NCI-H2107 (cell line): ENCODE measurements at places on chromosomes 4 and X.

- no peak for DNase-seq
Observed at GRCh38 chr4:71293705-71294104, 45.1 kb upstream of the SLC4A4 start.

DNA sequence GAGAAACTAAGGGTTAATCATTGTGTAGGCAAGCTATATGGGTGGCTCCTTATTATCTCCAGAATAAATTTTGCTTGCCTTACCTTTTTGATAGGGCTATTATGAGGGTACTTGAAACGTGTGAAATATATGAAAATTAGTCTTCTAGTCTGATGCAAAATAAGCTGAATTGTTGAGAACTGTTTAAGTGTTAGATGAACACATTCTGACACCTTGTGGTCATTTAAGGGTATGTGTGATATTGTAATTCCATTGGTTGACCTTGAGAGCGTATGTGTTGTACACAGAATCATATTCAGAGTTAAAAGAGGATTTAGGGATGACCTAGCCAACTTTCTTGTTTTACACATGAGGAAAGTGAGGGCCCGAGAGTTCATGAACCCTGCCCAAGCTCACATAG lies 44.6 kb upstream of the LINC00632 start:
- DNase-seq, result no peak

DNA sequence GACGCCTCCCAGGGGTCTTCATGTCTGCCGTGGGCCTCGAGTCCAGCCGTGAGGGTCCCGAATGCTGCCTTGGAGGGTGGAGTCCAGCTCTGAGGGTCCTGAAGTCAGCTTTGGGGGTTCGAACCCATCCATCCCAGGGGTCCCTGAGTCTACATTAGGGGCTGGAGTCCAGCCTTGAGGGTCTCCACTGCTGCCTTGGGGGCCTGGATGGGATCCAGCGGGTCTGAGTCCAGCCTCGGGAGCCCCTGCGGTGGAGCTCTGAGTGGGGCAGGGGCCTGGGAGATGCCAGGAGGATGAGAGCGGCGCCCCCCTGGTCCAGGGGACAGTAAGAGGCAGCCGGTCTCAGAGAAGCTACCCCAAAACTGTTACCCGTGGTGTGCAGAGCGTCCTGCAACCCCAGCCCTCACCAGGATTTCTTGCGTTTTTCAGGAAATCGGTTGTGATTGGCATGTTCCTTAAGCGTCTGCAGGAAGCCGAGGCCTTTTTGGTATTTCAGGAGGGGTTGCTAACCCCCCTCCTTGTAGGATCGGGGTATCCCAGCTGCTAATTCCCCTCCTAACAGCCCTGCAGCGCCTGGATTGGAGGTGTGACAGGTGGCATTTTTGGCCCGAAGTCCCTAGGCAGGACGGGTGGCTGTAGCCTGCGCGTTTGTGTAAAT lies 1.7 kb upstream of the GTPBP6 start:
- DNase-seq, result no peak

GRCh38 chr4:177640864-177641263 lies 198.6 kb upstream of the AGA start:
- no peak for DNase-seq

DNA sequence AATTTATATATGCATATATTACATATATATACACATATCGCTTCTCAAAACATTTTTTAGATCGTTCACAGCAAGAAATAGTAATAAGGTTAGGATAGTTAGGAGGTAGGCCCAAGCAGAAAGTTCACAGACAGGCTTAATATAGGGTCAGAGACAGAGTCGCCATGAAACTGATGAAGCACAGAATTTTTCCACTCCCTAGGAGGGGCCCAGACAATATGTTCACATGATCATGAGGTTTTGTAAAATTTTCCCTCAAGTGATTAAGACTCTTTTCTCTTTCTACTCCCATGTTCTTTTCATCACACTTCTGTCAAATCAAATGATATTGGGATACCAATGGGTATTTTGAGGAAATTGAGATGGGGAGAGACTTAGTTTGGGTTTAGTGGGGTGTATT lies 5.2 kb upstream of the ENAM start:
- no peak for DNase-seq

DNA sequence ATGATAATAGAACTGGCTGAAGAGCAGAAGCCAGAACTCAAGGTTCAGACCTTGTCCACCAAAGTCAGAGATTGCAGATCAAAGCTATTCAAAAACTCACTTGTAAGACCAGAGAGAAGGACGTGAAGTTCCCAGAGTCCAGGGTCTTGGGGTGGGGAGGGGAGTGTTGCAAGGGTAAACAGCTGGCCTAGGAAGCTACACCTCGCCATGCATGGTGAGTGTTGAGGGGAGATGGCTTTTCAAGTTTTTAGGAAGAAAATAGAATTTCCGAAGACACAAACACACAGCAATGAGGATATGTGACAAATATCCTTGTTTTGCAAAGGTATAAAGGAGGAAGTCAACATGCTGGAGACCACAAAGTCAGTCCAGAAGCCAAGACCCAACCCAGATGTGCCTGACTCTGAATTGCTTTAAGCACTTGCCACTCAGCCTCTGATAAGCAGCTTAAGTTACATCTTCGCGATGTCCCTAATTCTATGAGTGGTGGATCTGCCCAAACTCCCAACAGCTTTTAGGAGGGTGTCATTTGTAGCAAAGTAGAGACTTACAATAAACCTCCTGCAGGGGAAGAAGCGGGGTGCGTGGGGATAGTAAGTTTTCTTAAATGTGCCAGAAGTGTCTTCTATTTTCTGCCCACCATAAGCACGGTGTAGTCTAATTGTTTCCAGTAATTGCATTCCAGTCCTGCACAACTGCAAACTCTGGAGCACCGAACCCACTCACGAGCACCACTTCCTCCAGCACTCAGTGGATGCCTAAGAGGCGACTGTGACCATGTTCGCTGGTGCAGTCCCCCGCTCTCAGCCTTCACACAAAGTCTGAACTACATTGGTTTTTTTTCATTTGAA lies 26.5 kb downstream of the HAND2 start:
- no peak for DNase-seq

DNA sequence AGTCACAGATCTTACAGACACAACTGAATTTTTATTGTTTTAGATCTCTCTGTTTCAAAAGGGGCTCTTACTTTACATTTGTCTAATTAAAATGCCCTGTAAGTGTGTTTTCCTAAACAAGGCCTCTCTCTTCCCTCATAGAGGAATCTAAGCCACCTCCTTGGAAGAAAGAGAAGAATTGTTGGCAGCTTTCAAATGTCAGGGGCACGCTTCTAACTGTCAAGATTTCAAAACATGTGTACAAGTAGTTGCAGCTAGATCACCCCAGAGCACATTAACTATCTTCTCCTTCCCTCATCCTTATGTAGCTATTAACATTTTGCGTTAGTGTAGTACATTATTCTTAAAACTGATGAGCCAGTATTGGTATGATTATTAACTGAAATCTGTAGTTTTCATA lies 266.5 kb upstream of the BOD1L1 start:
- DNase-seq, result no peak

GRCh38 chrX:46831765-46832327 lies 5.0 kb upstream of the RP2 start:
- DNase-seq, result no peak

DNA sequence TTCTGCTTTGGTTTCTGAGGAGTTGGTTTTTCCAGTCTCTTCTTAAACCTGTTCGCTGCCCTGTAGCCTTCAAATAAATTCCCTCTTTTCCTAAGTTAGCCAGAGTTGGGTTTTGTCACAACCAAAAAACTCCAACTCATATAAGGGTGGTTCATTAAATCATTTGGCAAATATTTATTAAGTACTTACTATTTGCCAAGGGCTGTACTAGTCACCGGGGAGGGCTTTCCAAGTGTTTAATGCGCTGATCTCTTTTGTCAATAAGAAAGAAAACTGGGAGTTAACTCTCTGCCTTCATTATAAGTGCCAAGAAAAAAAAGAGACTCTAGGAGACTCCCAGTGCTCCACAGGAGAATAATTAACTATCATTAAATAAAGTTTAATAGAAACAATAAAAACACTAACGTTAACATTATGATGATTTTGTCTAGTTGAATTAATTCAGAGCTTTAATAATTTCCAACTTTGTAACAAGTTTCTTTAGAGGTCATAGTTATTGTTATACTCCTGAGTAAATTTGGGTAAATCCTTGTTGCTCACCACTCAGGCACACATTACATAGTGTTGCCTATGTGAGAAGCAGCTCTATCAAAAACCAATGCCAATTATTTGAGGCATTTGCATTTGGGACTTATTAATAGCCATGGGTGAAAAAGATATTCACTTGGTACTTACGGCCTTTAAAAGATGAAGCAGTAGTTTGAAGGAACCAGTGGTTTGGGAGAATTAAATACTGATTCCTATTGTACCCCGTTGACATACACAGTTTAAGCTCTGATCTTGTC lies 122.5 kb upstream of the TEX13D start:
- no peak for DNase-seq

- no peak for DNase-seq
Observed at GRCh38 chr4:89175611-89176010, 64.3 kb downstream of the TIGD2 start.

GRCh38 chr4:164192844-164193243 lies 561.1 kb upstream of the SMIM31 start:
- DNase-seq, result no peak

DNA sequence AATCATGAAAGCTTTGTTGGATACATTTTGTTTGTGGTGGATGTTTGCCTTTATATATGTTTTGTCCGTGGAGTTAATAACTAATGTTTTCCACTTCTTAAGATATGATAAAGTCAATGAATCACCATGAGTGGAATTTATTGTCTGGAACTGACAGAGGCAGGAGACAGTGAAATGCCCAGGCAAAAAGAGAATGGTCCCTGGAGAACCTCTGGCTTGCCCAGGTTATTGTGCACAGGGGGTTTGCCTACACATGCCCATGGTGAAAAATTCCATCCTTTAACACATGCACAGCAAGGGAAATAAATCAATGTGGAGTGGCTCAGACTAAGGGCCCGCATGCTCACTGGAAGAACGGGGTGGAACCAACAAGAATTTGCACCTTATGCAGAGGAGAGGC lies 964.3 kb upstream of the GRIA3 start:
- DNase-seq, result no peak

- no peak for DNase-seq
Observed at GRCh38 chr4:139458999-139459398, 5.1 kb downstream of the RAB33B start.

GRCh38 chrX:12583543-12583942 lies 207.7 kb upstream of the PRPS2 start:
- no peak for DNase-seq

DNA sequence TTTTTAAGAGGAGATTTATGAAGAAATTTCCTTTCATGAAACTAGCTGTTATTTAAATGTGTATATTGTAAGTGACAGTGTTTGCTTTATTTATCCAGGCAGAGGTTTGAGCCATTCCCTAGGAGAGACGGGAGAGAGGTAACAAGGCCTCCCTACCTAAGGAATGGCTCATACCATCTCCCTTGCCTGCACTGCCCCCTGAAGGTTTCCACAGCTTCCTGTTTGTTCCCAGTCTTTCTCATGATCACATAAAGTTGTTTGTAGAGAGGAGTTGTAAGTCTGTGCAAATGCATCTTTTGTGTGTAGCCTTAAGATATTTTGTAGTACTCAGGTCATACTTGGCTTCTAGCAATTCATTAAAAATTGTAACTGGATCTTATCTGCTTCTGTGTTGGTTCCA lies 1504.5 kb upstream of the PCDH10 start:
- no peak for DNase-seq

- no peak for DNase-seq
Observed at GRCh38 chrX:85381602-85382001, 2.1 kb upstream of the POF1B start.

DNA sequence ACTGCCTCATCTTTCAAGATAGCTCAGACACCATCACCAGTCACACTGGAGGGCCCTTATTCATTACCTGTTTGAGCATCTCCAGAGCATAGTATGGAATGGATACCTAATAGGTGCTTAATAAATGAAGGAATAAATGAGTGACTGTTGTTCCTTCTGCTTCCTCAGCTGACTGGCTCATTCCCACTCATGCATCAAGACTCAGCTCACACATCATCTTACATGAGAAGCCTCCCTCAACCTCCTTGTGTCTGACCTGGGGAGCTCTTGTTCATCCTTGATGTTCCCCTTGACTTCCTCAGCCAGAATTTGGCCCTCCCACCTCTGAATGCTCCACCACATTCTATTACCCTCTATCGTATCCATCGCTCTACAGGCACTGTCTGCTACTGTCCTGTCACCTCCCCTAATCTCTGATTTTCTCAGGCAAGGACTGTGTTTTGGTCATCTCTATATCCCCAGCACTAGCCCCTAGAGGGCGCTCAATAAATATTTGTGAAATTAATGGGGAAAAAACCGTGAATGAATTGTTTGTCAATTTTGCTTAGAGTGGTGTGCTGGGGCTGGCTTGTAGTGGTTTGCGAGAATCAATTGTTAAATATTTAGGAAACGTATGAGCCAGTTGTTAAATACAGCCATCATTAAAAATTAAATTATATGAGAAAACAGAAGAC lies 88.3 kb downstream of the NHSL2 start:
- DNase-seq, result no peak

DNA sequence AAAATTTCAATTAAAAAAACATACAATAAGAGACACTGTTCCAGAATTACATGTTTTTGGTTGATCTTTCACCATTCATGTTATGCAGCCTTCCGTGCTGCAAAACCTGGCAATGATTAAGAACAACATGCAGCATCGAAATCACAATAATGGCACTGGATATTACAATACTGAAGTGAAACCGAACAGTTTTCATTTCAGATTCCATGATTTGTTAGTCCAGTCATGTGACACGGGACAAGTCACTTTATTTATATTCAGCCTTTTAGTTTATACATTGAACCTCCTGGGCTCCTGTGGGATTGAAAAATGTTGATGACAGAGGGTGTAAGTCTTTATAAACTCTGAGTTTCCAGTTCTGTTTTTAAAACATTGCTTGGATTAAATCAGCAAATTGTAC lies 142.5 kb upstream of the TTC29 start:
- no peak for DNase-seq

- DNase-seq, result no peak
Observed at GRCh38 chr4:183158062-183158461, 59.0 kb downstream of the WWC2 start.

DNA sequence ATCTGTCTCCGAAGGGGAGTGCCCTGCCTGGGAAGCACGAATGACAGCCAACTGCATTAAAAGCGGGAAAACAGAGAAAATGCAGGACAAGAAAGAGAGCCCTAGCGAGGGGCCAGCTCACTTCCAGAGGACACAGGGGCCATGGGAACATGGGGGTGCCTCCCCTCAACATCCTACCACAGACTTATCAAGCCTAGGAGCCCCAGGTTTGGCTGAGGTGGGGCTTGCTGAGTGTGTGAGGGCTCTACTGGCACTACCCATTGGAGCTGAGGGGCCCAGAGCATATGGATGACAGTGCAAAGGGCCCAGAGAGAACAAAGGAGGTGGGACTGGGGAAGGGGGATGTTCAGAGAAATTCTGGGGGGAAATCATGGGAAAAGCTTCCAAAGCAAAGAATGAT lies 101.8 kb downstream of the PJA1 start:
- no peak for DNase-seq

DNA sequence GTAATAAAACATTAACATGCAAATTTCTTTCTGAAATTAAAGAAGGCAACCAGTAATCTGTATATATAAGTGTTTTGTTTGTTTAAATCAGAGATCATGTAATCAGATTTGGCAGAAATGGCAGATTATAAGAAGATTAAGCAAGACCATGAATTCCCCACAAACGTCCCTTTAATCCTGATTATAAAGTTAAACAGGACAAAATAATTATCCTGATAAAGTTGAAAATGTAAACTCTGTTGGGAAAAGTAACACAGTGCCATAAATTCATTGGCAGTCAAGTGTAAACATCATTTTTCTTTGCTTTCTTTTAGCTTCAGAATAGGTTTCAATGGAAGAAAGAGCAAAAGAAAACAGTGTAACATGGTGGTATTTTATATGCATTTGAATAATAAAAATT lies 256.3 kb downstream of the KCNIP4 start:
- DNase-seq, result no peak
